ENCODE measurements at places on chromosomes 1 and 21.

GRCh38 chr21:46416551-46416950 is 42.1 kb upstream of the DIP2A start:
- DNase-seq: no peak

DNA sequence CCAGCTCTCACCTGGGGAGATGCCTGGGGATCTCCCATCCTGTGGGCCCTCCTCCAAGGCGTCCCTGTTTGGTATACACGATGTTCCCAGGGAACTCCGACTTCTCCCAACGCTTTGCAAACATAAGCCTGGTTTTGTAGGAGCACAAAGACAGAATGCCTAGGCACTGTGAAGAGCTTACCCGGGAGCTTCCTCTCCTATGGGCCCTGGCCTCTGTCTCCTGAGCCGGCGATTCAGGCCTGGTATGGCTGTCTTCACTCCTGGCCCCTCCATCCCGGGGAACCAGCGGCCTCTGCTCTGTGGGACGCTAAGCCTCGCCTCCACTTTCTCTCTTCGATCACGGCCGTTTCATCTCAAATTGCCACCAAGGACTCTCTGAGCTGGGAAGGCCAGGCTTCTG is 59.6 kb upstream of the ACTRT2 start:
- DNase-seq: no peak

- no peak for DNase-seq
These were observed 141.9 kb upstream of the LRRC7 start for GRCh38 chr1:69425871-69426270.

- DNase-seq: no peak
These were observed 746 bp upstream of the POFUT2 start for GRCh38 chr21:45288441-45288841.

GRCh38 chr1:200693327-200693726 is 23.6 kb upstream of the DDX59 start:
- no peak for DNase-seq

GRCh38 chr1:170932236-170932635 is 3.1 kb upstream of the MROH9 start:
- no peak for DNase-seq

DNA sequence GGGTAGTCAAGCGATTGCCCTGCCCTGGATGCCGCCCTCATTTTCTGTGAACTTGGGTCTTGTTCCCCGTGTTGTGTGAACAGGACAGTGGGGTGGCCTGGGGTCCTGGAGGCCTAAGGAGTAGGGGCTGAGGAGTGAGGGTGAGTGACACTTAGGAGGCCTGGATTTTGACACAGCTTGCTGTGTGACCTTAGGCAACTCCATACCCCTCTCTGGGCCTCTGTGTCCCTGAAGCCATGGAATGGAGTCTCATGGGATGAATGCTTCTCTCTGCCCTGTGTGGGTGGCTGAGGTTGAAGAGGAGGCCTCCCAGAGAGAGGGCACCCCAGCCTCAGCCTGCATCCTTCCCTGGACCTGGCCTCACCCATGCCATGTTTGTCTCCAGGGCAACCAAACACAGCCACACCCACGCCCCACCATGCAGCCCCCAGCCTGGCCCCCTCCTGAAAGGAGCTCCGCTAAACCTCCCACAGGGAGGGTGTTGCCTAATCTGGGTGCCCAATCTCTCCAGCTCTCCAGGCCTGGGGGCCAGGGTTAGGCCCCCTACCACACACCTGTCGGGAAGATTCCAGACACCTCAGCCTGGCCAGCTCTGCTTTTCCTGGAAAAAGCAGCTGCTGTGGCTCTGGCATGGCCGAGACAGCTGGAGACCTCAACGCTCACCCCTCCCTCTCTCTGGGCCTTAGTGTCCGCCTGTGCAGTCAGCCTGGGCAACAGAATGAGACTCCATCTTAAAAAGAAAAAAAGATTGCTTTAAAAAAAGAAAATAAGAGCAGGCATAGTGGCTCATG is 9.9 kb downstream of the MYOM3 start:
- DNase-seq: no peak

GRCh38 chr1:54312796-54313316 is 93.3 kb downstream of the SSBP3 start:
- peak; percentile 58 for DNase-seq

DNA sequence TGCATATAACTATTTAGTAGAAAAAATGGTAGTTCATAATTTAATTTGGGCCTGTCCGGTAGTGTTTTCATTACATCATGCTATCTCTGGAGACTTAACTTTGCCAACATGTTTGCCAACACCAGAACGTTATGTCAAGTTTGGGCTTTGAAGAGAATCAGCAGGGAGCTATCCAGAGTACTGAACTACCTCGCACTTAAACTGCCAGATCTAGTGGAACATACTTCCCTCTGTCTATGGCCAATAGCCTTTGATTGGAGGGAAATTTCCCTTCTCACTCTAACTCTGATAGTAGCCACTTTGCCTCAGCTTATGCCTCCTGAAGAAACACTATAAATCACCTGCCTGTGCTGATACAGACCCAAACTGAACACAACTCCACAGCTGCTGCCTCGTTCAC is 10.0 kb downstream of the LRRC53 start:
- DNase-seq: no peak

DNA sequence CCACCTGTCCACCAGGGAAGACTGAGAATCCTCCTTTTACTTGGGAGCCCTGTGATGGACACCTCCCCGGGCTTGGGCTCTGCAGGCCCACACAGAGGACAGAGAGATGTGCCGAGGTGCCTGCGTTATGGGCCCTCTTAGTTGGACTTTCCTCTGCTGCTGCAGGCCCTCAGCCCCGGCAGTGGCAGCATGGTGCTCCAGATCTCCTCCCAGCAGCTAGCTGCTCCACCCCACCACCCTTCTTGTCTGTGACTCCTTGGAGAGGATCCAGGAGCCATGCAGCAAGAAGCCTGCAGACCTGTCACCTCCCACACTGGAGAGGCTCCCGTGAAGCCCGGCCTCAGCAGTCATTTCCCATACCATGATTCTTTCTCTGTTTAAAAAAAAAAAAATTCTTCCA is 27.4 kb downstream of the PHGDH start:
- DNase-seq: no peak

DNA sequence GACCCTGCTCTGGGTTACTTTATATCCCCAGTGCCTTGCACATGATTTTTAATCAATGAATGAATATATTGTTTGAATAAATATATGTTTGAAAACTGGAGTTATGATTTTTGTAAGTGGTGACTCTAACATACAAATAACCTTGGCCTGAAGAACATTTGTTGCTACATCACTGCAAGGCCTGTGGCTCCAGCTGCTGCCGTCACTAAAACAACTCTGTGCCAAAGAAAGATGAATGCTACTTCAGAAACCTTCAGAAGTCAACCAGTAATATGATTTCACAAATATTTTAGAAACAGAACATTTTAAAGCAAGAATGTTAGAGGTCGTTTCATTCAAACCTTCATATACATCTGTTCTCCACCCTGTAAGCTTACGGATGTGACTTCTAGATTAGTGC is 60.6 kb upstream of the SEC16B start:
- no peak for DNase-seq

GRCh38 chr1:41100170-41100569 is 78.6 kb upstream of the SLFNL1 start:
- no peak for DNase-seq

GRCh38 chr21:36104317-36105300 is 30.3 kb upstream of the CBR3 start:
- DNase-seq: peak; percentile 46

DNA sequence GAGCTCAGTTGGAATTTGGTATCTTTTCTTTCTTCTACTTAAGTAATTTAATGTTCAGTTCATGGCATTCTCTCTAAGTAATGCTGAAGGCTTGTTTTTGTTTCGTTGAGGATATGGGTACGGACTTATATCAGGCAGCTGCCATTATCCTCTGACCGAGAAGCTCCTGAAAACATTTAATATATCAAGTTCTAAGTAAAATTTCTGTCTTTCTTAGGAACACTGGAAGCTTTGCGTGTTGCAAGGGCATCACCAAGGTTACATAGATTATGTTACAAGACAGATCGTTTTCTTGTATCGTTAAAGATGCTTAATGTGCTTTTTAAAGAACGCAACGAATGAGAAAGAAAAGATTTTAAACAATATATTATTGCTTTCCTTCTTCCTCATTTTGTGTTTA is 1.0 kb upstream of the GALNT2 start:
- DNase-seq: no peak

DNA sequence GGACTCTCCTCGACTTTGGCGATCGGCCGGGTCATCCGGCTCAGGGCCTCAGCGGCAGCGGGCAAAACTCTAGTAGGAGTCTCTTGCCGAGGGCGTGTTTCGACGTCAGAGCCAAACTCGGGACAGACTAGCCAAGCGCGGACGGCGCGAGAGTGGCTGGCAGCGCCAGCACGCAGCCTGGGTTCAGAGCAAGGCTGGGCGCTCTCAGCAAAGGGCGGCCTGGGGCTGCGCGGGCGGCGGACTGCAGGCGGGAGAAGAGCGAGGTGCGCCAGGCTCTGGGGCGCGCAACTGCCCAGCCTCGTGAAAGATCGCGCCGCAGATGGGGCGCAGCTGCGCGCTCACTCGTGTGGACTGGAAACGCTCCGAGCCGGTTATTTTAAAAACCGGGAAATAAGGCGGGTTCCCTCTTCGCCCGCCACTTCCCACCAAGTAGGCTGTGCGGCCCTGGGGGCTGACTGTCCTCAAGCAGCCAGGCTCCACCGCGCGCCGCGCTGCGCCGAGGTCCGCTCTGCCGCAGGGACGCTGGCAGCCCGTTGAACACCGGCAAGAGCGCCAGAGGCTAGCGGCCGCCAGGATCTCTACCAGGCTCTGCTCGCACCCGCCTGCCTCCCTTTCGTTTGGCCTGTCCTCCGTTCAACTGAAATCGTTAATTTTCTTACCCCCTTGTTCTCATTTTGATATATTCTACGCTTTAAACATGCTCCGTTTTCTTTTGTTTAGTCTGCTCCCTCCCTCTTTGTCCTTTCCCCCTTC is 2.4 kb downstream of the ALX3 start:
- DNase-seq: no peak

DNA sequence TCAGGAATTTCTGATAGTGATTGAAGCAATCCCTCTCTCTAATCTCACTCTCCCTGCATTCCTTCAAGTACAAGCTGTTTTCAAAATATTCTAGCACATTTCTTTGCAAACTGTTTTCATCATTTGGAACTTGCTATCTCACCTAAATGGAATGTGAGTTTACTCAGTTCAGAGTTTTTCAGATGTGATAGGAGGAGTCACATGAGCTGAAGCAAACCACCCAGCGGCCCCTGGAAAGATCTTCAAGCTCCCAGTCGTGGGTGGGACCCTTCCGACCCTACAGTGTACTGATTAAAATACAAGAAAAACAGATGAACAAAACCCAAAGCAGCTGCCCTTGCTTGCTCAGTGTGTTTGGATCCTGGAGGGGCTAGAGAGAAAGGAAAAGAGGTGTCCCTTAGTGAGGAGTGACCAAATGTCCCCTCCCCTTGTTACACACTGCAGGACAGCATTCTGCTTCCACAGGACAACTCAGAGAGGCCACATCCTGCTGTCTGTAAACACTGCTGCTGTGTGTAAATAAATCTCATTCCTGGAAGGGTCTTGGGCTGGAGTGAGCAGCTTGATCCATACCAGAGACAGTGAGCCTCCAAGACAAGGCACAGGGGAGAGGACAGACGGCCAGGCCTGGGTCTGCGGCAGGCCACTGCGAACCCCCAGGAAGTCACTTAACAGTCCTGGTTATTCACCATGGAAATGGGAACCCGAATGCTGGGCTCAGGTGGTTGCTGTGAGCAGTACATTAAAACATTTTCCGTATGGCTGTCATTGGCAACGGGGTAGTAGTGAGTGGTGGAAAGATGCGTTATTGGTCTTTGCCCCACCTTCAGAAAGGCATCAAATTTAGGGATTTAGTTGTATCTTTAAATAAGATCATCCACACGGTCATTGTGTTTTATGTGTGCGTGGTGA is 229.2 kb downstream of the RHOU start:
- DNase-seq: peak; percentile 57

DNA sequence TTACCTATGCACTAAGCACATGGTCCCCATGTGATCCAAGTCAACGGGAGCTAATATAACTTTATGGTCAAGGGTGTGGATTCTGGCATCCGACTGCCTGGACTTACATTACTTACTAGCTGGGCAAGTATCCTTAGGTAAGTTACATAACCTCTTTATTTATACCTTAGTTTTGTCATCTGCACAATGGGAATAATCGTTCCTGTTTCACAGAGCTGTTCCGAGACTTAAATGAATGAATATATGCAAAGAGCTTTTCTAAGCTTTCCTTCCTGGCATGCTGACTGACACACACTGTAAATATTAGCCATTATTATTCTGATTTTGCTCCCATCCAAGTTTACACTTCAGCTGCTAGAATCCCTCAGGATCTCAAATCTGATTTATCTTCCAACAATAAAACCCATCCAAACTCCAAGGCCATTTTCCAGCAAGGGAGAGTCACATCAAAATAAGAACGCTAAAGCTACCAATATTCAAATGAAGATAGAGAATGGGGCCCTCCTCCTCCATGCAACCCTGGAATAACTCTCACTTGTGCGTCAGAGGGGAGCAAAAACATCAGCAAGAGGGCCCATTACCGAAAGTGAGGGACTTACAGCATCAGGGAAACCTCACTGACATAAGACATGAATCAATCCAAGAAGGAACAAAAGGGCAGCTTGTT is 115.6 kb upstream of the KAZN start:
- no peak for DNase-seq
